ENCODE measurements at places on chromosomes 16 and 17.
A peak's percentile ranks its signal among the peaks of the same experiment; 100 is the strongest.

- no peak for DNase-seq
Measured at GRCh38 chr17:37148156-37148555, 199.4 kb downstream of the AATF start.

DNA sequence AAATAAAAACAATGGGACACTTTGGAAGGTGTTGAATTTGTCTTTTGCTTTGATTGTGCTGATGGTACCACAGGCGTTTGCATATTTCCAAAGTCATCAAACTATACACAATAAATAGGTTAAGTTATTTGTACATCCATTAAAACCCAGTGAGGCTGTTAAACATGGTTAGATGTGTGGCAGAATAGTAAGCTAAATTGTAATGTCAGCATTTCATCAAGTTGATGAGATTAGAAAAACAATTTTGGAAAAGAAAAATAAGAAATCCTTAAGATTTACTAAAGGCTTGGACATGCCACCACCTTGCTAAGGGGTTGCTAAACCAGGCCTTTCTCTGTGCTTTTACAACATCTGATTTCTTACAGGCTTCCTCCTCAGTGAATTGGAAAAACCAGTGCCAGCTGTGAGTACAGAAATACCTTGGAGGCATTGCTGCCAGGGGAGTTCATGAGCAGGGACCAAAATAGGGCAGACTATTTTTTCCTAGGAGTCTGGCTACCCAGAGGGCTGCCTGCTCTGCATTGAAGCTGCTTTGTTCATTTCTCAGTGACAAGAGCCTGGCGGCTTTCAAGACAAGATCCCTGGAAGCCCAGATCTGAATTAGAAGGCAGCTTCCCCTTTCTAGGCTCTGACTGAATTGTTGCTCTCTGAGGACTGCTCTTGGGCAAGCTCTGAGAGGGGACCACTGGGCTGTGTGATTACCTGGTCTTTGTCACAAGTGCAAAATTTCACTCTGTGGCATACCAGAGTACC lies 43.4 kb upstream of the CA10 start:
- DNase-seq, result no peak

DNA sequence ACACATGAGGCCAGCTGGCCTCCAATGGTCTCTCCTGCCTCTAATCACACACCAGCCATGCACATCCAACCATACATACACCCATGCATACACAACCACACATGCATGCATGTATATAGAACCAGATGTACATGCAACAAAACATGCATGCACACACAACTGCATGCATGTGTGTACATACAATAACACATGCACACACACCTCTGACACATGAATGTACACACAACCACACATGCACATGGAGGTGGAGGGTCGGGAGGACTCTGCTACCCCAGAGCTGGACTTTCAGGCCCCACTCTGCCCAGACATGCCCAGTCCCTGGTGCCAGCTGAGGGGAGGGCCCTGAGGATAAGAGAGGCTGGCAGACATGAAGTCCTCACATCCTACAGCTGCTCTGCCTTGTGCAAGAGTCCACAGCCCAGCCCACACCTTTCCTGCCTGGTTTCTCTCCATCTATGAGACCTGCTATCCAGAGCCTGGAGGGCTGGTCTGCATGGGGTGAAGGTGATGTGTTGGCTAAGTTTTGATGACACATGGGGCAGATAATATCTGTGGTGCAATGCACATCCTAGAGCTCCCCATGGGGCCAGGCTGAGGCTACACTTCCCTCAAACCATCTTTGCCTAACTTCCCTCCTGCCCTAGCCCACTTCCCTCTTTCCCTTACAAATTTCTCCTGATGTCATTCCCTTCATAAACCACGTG lies 50.9 kb upstream of the SDK2 start:
- DNase-seq, result peak; percentile 45

GRCh38 chr17:59469786-59470485 lies 95.5 kb upstream of the DHX40 start:
- no peak for DNase-seq

GRCh38 chr16:51888016-51888415 lies 658.9 kb downstream of the TOX3 start:
- no peak for DNase-seq

DNA sequence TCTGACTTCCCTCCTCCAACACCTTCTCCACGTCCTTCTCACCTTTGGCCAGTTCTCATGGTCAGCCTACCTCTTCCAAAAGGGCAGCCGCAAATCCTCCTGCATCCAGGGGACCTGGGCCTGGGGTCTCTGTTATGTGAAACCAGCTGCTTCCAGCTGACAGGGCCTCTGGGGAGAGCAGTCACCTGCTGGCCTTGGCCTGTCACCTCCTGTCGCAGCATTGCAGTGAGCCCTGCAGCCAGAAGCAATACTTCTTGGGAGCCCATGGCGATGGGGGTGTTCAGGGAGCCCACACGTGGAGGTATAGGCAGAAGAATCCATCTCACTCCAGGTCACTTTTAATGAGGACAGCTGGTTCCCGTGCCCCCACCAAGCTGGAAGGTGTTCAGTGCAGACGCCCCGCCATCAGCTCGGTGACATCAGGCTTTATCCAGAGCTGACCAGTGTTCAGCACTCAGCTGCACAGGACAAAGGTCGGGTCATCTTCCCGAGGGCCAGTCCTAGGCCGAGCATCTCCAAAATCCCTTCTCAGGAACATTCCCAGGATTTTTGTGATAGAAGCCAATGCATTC lies 1.7 kb upstream of the SLC47A2 start:
- no peak for DNase-seq

DNA sequence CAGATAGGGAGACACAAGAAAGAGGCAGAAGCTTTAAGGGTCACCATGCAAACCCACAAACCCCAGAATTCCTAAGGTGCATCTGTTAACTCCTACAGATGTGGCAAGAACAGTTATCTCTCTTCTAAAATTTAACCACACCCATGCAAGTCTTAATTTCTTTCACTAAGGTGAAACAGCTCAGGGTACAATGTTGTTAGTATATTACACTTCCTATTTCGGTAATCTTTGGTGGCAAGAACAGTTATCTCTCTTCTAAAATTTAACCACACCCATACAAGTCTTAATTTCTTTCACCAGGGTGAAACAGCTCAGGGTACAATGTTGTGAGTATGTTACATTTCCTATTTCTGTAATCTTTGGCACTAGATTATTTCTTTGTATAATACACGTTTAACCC lies 6.6 kb downstream of the CCL23 start:
- DNase-seq, result no peak

- DNase-seq, result no peak
Measured at GRCh38 chr17:65292430-65292829, 155.3 kb downstream of the RGS9 start.

- DNase-seq, result no peak
Measured at GRCh38 chr17:28849281-28849680, 5.5 kb upstream of the ERAL1 start.

- DNase-seq, result no peak
Measured at GRCh38 chr16:84791088-84791487, 28.7 kb upstream of the CRISPLD2 start.

- peak; percentile 11 for DNase-seq
Measured at GRCh38 chr17:40219594-40220338, 662 bp downstream of the WIPF2 start.

GRCh38 chr16:22347100-22347820 lies 27.2 kb downstream of the CDR2 start:
- DNase-seq, result no peak

DNA sequence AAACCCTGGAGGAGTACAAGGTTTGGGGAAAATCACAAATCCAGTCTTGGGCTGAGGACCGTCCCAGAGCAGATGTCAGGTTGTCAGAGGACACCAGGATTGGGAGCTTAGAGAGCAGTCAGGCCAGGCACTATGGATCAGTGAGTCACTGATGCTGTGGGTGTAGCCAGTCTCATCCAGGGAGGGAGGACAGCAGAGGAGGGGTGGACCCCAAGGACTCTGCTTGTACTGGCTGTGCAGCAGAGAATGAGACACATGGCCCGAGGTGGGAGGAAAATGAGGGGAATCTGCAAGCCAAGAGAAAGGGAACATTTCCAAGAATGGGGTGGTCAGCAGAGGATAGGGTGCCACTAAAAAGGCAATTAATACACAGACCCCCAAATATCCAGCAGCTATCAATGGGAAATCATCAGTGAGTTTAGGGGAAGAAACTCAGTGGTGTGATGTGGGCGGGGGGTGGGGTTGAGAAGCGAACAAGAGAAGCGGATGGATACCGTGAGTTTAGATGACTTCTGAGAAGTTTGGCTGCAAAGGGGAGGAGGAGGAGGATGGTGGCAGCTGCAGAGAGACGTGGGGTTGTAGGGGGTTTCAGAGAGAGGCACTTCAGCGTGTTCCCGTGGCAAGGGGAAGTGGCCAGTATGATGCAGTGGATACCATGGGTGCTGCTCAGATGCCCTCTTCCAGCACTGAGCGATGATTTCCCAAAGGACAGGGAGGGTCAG lies 43.9 kb downstream of the ARHGAP27 start:
- DNase-seq, result no peak

GRCh38 chr16:52861614-52862022 lies 191.1 kb downstream of the CHD9NB start:
- DNase-seq, result no peak

DNA sequence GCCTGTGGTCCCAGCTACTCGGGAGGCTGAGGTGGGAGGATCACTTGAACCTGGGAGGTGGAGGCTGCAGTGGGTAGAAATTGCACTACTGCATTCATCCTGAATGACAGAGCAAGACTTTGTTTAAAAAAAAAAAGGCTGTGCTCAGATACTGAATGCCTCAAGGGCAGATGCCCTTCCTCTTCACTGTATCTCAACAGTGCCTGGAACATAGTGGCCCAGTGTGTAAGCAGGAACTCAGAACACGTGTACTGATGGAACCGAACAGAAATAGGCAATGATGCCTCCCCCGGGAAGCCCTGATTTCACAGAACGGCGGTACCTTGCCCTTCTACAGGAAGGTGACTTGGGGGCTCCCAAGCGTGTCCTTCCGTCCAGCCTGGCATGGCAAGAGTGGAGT lies 46.8 kb downstream of the PLXDC1 start:
- no peak for DNase-seq

- DNase-seq, result no peak
Measured at GRCh38 chr17:29835435-29836351, 94.3 kb downstream of the SSH2 start.

- no peak for DNase-seq
Measured at GRCh38 chr16:59459806-59460205, 725.7 kb upstream of the GOT2 start.

DNA sequence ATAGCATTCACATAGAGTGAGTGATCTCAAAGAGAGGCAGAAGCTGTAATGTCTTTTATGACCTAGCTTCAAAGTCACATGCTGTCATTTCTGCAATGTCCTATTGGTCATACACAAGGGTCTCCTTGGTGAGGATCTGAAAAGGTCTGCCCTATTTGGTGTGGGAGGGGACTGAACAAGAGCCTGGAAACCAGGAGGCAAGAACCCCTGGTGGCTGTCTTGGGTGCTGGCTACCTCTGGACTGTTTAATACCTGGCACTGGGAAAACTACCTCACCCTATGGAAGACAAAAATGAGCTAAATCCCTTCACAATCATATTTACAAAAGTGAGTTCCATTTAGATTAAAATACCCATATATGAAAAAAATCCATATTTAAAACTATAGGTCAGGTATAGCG lies 9.0 kb downstream of the KCTD13 start:
- no peak for DNase-seq

- DNase-seq, result no peak
Measured at GRCh38 chr16:78372277-78372676, 272.8 kb downstream of the WWOX start.

DNA sequence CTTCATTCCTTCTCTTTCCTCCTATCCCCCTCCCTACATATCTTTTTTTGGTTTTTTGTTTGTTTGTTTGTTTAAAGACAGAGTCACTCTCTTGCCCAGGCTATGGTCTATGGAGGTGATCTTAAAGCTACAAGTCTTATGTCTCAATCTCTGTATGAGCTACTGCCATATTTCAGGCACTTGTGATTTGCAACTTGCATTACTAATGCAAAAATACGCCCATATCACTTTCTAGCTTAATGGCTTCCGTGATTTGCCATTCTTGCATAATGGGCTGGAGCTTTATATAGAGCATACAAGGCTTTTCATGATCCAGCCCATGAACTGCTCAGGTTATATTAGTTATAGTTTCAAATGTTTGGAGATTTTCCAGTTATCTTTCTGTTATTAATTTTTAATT lies 7.5 kb downstream of the CFAP97D1 start:
- no peak for DNase-seq

GRCh38 chr17:76107509-76107908 lies 3.9 kb upstream of the EXOC7 start:
- DNase-seq, result no peak

DNA sequence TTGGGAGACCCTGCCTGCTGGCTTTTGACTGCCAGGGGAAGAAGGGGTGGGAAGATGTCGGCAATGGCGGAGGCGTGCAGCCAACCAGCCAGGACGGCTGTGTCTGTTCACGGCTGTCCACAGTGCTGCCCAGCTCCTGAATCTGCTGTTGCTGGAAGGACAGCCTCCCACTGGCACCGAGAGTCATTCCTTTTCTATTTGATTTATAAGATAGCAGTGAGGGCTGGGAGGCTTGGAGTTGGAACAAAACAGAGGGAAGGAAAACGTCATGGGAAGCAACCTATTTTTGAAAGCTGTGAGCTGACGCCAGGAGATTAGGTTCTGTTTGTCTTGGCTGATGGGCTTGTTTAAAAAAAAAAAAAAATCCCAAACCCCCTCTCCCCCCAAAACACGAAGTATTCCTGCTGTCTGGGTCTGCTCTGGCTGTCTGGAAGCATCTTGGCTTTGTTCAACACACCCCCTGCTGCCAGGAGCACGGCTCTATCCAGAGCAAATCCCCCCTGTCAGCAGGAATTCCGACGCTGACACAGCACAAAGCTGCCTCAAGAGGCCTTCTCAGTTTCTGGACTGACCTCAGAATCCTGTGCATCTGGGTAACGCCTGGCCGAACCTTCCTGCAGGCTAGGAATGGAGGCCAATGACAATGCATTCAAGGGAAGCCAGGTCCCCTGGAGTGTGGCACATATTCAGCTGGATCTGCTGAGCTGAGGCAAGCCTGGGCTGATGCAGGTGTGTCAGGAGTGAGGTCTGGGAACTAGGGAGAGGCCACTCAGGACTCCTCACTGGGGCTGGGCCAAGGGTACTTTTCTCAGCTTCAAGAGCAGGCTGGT lies 41.0 kb upstream of the SREBF1 start:
- DNase-seq, result no peak

DNA sequence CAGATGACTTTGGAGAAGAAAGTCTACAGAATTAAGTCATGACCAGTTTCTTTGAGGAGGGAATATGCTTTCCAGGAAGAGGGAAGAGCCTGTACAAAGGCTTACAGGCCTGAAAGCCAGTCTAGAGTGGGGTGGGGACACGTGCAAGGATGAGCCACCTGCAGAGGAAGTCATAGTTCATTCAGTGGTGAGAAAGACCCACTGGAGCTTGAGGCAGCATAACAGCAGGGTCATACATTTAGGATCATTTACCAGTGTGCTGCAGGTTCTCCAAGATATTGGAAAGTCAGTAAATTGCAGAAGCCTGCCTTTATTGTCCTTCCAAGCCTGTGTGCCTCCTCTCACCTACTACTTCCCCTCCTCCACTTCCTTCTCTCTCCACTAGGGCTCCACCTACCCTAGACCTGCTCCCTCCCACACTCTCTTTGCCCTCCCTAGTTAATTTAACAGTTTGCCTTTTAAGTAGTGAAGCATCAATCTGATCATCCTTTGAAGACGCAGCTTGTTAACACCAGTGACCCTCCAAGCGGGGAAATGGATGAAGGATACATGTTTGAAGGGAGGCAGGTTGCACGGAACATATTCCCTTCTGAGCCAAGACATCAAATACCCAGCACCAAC lies 40.2 kb downstream of the CDRT15 start:
- no peak for DNase-seq

GRCh38 chr17:64781014-64781756 lies 119.1 kb upstream of the SMURF2 start:
- DNase-seq, result peak; percentile 38

All from GF-D8 (cell line).